ENCODE measurements at places on chromosomes 4 and X. TPM values are rescaled to one million over a fixed set of nuclear protein-coding genes. Genes with fewer than 3 reads are reported as not detected.

- DNase-seq: no peak
- no peaks in the 10 kb centered on the region for H3K4me1 ChIP-seq
- peaks cover 22% of the 10 kb centered on the region for H3K36me3 ChIP-seq
- no peak overlapping the region for H3K27ac ChIP-seq
Observed at GRCh38 chr4:169682372-169683047, 62.1 kb downstream of the CLCN3 start.

GRCh38 chrX:38662640-38663039, 101.3 kb downstream of the TSPAN7 start:
- no peak overlapping the region for H3K27ac ChIP-seq
- no peaks in the 10 kb centered on the region for H3K36me3 ChIP-seq
- no peak for DNase-seq

DNA sequence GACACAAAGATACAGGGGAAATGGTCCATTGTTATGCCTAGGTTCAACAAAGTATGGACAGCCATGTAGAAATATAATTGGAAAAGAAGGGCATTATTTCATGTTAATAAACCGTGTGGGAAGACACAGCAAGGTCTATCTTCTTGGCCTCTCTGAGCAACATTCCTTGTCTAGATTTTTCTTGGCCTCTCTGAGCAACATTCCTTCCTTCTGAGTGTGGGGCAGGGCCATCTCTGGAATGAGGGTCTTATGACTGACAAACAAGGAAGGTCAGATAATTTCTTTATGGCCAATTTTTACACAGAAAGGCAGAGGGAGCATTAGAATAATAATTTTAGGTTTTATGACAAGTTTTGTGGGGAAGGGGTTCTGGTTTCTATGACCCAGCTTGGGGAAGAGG, 24.3 kb upstream of the MAOA start:
- H3K36me3 ChIP-seq: peaks cover 2% of the 10 kb centered on the region
- H3K4me1 ChIP-seq: no peaks in the 10 kb centered on the region
- no peak overlapping the region for H3K4me3 ChIP-seq
- H3K27ac ChIP-seq: no peak overlapping the region
- H3K27me3 ChIP-seq: no peaks in the 10 kb centered on the region

DNA sequence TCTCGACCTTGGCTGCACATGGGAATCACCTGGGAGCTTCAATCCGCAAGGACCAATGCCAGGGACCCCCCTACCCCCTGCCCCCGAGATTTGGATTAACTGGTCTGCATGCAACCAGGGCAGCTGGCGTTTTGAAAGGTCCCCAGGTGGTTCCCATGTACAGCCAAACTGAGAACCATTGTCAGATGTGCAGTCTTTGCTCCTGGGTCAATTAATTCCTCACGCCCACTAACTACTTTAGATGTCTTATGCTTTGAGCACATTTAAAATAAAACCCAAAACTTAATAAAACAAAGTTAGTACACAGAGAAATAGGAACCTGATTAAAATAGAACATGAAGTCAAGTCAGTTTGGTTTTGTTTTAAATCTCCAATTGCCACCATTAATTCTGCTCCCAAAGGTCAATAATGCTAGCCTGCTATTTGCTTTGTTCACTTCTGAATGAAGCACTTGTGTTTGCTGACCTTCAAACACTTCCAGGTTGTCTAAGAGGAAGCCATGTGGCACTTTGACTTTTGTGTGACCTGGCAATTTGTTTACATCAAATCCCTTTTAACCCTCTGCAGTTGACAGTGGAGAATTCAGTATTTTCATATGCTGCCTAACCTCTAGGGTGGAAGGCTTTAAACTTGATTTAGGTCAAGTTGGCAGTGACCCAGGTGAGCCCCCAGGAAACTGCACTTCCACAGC, 27.2 kb upstream of the TMSB4X start:
- peaks cover 3% of the 10 kb centered on the region for H3K36me3 ChIP-seq
- H3K4me1 ChIP-seq: peaks cover 50% of the 10 kb centered on the region
- no peak overlapping the region for H3K4me3 ChIP-seq
- no peak for DNase-seq

DNA sequence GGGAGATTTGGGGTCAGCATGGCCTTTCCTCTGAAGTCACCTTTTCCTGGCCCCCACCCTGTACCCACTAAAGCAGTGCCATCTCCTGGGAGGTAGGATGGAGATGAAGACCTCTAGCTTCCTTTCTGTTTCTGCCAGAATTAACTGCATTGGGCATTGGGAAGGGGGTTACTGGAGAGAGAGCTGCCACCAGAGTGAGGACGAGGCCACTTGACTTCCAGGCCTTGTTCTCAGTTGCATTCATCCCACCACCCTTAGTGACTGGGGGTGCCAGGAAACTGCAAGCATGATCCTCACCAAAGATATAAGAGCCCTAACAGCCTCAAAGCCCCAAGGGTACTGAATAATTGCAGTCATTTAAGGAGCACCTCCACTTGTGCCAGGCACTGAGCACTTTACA, 15.8 kb downstream of the SASH3 start:
- H3K36me3 ChIP-seq: peaks cover 5% of the 10 kb centered on the region
- H3K4me1 ChIP-seq: no peaks in the 10 kb centered on the region
- no peak for DNase-seq
- H3K4me3 ChIP-seq: no peak overlapping the region

DNA sequence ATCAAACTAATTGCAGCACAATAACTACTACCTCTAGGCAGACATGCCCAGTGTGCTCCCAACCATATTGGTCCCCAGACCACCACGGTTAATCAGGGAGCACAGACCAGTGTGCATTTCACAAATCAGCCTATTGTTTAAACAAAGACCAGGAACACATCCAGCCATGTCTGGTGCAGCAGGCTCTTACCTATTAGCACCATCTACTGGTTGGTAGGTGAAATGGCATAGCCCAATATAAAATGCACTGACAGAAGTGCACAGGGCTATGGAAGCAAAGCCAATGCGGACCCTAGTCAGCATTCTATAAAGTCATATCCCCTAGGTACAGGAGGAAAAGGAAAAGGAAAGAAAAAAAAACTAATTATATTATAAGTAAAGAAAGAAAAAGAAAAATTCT, 15.5 kb upstream of the CYLC1 start:
- H3K4me3 ChIP-seq: no peak overlapping the region
- H3K27me3 ChIP-seq: no peaks in the 10 kb centered on the region
- peaks cover 3% of the 10 kb centered on the region for H3K36me3 ChIP-seq
- no peak overlapping the region for H3K27ac ChIP-seq
- no peak for DNase-seq

DNA sequence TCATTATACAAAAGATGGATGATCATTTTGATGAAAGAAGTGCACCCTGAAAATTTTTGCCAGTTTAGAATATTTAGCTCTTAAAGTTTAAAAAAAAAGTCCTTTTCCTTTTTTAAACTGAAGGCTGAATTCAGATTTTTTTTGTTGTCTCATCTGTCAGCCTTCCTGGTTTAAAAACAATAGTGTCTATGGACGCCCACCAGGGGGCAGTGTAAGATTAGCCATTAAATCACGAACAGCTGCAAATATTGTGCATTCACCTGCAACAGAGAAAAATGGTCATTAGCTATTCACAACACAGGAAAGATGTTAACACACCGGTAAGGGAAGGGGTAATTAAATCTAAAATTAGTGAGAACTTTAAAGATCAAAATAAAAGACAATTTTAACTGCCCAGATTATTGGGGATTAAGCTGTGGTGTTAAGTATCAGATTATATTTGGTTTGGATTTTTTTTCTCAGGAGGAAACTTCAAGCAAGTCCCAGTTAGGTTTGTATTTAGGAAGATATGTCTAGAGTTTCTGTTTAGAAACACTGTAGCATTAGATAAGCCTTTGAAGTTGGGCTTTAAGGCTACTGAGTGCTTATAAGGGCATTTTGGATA, 4.4 kb upstream of the CXorf38 start:
- no peaks in the 10 kb centered on the region for H3K27me3 ChIP-seq
- peak; percentile 62 for DNase-seq
- no peak overlapping the region for H3K27ac ChIP-seq
- H3K4me3 ChIP-seq: no peak overlapping the region
- H3K4me1 ChIP-seq: peaks cover 6% of the 10 kb centered on the region

GRCh38 chr4:160020804-160021203, 917.9 kb downstream of the RAPGEF2 start:
- no peak overlapping the region for H3K27ac ChIP-seq
- DNase-seq: no peak
- H3K4me3 ChIP-seq: no peak overlapping the region
- H3K27me3 ChIP-seq: no peaks in the 10 kb centered on the region
- no peaks in the 10 kb centered on the region for H3K4me1 ChIP-seq
- no peaks in the 10 kb centered on the region for H3K36me3 ChIP-seq

DNA sequence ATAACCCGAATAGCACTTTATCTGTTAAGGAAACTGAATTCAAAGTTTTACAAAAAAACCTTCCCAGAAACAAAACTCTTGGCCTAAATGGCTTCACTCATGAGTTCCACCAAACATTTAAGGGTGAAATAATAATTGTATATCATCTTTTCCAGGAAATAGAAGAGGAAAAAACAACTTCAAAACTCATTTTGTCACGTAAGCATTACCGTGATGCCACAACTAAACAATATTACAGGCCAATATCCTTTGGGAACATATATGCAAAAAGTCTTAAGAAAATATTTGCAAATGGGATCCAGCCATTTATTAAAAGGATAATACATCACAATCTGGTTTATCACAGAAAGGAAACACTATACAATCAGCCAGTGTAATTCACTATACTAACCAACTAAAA, 130.1 kb upstream of the MAB21L2 start:
- H3K27me3 ChIP-seq: no peaks in the 10 kb centered on the region
- no peaks in the 10 kb centered on the region for H3K4me1 ChIP-seq
- H3K36me3 ChIP-seq: peaks cover 4% of the 10 kb centered on the region
- no peak for DNase-seq

GRCh38 chr4:158053086-158053485, 119.7 kb downstream of the GASK1B start:
- H3K36me3 ChIP-seq: peaks cover 3% of the 10 kb centered on the region
- no peak overlapping the region for H3K4me3 ChIP-seq
- H3K27ac ChIP-seq: no peak overlapping the region
- peaks cover 16% of the 10 kb centered on the region for H3K4me1 ChIP-seq
- H3K27me3 ChIP-seq: no peaks in the 10 kb centered on the region

DNA sequence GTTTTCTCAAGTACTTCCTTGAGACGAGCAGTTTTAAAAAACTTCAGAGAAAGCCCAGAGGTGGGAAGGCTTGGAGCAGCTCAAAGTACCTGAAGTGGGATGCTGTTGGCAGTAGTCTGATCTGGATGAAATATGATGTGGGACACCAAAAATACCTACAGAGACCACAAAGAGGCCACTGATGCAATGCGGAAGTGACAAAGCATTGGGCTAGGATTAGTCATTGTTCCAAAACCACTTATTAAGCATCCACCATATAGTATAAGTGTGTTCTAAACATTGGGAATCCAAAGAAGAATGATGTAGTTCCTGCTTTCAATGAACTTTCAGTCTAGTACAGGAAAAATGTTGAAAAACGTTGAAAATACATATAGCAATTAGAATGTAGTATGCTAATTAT, 386.1 kb upstream of the CNKSR2 start:
- H3K27ac ChIP-seq: no peak overlapping the region
- DNase-seq: no peak
- H3K4me3 ChIP-seq: no peak overlapping the region
- no peaks in the 10 kb centered on the region for H3K36me3 ChIP-seq
- no peaks in the 10 kb centered on the region for H3K4me1 ChIP-seq

DNA sequence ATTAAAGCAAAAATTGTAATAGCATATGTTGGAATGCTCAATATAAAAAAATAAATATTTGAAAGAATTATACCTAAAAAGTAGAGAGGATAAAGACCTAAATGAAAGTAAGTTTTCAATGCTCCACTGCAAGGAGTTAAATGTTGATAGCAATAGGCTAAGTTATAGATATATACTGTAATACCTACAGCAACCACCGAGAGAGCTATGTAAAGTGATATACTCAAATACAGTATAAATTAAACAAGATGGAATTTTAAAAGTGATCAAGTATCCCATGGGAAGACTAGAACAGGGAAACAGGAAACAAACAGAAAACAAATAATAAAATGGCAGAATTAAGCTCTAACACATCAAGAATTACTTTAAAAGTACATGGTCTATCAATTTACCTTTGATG, 73.9 kb downstream of the CASP3 start:
- H3K4me3 ChIP-seq: no peak overlapping the region
- H3K27me3 ChIP-seq: no peaks in the 10 kb centered on the region
- no peaks in the 10 kb centered on the region for H3K4me1 ChIP-seq
- H3K36me3 ChIP-seq: peaks cover 2% of the 10 kb centered on the region

The TMEM31 gene
- 2.0 TPM for total RNA-seq

The CT45A5 gene
- total RNA-seq: not detected

The ZCCHC18 gene
- 9.3 TPM for total RNA-seq

The CEP135 gene
- total RNA-seq: 17.4 TPM

The SASH3 gene
- total RNA-seq: not detected

The CNKSR2 gene
- 21.0 TPM for total RNA-seq

The CT45A3 gene
- total RNA-seq: not detected

The MAGEA8 gene
- not detected for total RNA-seq

The SERTM2 gene
- total RNA-seq: 0.11 TPM

Measured in neural crest cell (in vitro differentiated cells).